ENCODE measurements at places on chromosomes 3 and 15.

GRCh38 chr3:177672252-177672911, 475.1 kb upstream of the TBL1XR1 start:
- DNase-seq = no peak

DNA sequence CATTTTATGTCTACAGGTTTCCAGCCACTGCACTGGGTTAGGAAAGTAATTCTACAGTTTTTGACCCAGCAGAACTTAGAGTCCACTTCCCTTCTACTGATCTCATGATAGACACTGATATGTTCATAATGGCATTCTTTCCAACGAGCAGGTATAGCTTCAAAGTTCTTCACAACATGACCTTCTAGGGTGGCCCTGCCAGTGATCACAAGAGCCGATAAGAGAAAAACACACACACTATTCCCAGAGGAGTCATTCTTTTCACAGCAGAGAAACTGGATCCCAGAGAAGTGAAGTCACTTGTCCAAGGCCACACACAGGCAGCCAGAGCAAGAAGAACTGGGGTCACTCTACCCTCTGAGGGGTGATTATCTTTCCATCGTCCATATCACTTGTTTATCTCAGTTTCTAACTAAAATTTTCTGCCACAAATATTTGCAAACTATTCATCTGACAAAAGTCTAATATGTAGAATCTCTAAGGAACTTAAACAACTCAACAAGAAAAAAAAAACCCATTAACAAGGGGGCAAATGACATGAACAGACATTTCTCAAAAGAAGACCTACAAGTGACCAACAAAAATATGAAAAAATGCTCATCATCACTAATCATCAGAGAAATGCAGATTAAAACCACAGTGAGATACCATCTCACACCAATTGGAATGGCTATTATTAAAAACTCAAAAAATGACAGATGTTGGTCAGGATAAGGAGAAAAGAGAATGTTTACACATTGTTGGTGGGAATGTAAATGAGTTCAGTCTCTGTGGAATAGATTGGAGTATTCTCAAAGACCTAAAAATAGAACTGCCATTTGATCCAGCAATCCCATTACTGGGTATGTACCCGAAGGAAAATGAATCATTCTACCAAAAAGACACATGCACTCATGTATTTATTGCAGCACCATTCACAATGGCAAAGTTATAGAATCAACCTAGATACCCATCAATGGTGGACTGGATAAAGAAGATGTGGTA, 31.5 kb downstream of the SPTSSB start:
- no peak for DNase-seq

- DNase-seq = no peak
Measured at GRCh38 chr15:89826671-89827655, 12.3 kb upstream of the ANPEP start.

DNA sequence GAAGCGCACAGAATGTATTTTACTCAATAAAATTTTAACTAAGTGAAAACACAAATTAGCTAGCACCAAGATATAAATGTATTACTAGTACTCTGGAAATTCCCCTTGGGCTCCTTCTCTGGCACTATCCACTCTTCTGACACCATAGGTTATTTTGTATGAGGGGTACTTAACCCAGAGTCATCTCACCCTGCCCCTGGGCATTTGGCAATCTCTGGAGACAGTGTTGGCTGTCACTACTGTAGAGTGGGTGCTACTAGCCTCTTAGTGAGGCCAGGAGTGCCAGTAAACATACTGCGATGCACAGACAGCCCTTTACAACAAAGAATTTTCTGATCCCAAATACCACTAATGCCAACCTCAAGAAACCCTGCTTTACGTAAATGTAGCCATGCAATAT, 246.3 kb upstream of the KBTBD8 start:
- DNase-seq = no peak

- DNase-seq = no peak
Measured at GRCh38 chr3:128194843-128195242, 41.6 kb downstream of the EEFSEC start.

DNA sequence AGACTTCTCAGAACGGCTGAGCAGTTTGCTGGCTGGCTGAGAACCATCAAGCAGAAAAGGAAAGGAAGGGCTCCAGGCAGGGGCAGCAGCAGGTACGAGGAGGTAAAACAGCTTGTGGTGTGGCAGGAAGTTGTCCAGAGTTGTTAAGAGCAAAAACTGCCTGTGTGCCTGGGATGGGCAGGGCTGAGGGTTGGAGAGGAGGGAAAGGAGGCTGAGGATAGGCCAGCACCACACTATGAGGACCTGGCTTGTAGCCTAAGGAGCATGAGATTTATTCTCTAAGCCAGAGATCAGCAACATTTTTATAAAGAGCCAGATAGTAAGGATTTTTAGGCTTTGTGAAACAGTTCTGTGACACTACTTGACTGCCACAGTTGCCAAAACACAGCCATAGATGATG, 8.0 kb downstream of the IGSF10 start:
- DNase-seq = no peak

- no peak for DNase-seq
Measured at GRCh38 chr3:150296966-150297365, 111.1 kb upstream of the TSC22D2 start.

DNA sequence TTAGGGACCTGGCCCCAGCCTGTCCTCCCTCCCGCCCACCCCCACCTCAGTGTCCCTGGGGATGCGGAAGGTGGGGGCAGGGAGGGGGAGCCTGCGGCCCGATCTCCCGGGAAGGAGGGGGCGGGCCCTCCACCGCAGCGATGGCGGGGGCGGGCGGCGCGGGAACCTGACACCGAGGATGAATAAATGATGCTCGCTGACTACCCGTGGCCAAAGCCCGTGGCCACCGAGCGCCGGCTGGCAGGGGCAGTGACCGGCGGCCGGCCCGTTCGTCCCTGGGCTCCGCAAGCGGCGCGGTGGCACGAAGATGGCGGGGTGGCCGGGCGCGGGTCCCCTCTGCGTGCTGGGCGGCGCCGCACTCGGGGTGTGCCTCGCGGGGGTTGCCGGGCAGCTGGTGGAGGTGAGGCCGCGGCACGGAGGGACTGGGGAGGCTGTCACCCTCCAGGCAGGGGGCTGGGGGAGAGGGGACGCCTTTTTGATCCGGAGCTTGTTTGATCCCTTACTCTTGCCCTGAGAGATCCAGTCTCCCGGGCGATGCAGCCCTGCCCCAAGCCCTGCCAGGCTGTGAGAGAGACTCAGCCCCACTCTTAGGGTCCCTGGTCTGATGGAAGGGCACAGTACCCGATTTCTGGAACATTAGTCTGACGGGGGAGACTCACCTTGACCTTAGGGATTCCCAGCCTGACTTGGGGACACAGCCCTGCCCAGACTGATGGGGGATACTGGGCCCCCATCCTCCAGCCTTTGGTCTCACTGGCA, at the start of gene TMIE:
Gene TMIE, plus strand, starts transcription at position 212 of the 759 bp plus-strand sequence. Its CDS starts 96 bp downstream, at position 308.
- DNase-seq = no peak

- DNase-seq = no peak
Measured at GRCh38 chr15:31313223-31313622, 13.4 kb upstream of the KLF13 start.

- no peak for DNase-seq
Measured at GRCh38 chr15:68989541-68990230, 24.8 kb upstream of the NOX5 start.

- no peak for DNase-seq
Measured at GRCh38 chr15:50876260-50876988, 32.1 kb upstream of the AP4E1 start.

DNA sequence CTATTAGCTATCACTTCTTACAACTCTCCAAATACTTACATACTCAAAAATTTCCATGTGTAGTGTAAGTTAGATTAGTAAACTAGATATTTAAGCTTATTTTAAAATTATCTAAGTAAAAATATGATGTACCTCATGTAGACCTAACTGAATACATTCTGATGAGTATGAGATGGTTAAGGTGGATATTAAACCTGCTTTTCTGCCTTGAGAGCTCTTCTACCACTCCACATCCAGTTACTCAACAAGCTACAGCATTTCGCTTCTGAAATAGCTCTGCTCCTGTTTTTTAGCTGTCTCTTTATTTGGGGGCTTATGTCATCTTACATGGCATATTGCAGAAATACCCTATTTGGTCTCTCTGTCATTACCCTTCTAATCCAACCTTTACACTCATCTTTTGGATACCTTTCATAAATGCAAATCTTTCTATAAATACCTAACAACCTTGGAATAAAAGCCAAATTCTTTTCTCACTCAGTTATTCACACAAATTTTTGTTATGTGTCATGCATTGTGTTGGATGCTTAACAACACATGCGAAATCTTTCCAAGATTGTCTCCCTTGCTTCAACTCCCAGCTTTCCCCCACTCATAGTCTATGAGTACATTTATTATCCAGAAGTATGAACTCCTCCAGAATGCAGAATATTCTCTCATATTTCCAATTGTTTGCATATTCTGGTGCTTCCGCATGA, 92.0 kb downstream of the ALCAM start:
- no peak for DNase-seq

DNA sequence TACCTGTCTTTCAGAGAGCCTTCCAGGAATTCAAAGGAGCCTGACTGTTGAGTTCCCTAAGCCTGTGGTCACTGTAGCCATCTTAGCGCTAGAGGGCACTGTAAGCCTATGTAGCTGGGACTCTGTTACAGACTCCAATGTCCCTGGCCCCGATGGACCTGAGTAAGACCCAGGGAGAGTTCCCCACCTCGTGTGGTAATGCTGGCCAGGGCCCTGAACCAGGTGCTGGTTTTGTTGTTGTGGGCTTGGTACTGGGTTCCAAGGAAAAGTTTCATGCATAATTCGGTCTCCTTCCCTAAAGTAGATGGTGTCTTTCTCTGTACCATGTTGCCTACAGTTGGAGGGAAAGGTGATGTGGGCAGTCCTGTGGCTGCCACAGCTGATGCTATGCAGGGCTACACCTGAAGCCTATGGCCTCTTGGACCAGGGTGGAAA, 32.4 kb downstream of the CDAN1 start:
- DNase-seq = no peak

- DNase-seq = peak; percentile 66
Measured at GRCh38 chr3:51024765-51025632, 350.3 kb downstream of the DOCK3 start.

DNA sequence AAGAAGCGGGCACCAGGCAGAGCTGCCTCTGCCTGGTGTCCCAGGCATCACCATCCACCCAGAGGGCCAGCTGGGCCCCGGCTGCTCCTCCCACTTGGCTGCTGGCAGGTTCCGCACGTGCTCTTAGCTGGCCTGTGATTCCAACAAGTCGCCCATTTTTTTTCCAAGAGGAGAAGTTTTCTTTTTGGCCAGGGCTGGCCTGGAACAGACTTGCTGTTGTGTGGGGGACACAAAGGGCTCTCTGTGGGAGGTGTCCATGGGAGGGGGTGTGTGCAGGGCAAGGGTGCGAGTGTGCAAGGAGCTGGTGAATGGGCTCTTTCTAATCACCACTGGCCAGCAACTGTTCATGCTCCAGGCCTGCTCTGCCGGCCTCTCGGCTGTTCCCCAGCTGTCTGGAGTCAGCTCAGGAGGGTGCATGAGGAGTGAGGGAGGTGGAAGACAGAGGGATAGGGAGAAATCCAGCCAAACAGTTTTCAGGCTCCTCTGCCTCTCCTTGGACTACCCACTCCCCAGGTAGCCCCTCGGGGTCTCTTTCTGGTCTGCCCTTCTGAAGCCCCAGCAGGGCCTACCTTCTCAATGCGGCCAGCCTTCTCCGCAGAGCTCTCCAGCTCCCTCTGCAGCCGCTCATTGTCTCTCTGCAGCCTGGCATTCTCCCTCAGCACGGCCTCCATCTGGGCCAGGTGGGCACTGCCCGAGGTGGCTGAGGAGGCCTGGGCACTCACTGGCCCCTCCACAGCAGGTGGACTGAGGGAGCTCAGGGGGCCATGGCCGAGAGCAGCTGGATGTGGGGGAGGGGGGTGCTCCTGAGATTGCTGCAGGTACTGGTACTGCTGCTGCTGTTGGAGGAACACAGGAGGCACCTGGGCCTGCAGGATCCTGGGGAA, 7.1 kb downstream of the AMOTL2 start:
- peak; percentile 44 for DNase-seq

- DNase-seq = no peak
Measured at GRCh38 chr15:80861731-80862170, 82.6 kb downstream of the CEMIP start.

DNA sequence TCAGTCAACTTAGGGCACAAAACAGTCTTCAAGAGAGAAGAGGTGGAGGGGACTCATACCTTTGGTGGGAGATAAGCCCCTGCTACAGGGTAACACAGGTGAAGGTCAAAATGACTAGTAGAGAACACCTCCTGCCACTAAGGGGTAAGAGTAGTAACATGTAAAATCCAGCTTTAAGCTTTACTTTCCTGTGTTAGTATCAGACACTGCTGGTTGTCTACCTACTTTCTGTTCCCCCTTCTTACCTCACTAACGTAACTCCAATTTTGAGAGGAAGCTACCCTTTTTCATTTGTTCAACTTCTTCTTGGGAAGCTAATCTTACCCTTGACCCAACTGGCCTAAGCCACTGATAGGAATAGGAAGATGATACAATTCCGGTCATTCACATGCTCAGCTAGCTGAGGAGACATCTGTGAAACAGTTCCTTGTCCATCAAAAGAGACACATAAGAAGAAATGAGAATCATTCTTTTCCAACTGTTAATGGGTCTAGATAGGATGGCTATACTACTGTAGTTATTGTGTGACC, 826.8 kb upstream of the CFAP20DC start:
- DNase-seq = no peak

- no peak for DNase-seq
Measured at GRCh38 chr3:28859897-28860296, 421.0 kb upstream of the RBMS3 start.

GRCh38 chr15:74438721-74439316, 5.1 kb upstream of the SEMA7A start:
- peak; percentile 87 for DNase-seq

DNA sequence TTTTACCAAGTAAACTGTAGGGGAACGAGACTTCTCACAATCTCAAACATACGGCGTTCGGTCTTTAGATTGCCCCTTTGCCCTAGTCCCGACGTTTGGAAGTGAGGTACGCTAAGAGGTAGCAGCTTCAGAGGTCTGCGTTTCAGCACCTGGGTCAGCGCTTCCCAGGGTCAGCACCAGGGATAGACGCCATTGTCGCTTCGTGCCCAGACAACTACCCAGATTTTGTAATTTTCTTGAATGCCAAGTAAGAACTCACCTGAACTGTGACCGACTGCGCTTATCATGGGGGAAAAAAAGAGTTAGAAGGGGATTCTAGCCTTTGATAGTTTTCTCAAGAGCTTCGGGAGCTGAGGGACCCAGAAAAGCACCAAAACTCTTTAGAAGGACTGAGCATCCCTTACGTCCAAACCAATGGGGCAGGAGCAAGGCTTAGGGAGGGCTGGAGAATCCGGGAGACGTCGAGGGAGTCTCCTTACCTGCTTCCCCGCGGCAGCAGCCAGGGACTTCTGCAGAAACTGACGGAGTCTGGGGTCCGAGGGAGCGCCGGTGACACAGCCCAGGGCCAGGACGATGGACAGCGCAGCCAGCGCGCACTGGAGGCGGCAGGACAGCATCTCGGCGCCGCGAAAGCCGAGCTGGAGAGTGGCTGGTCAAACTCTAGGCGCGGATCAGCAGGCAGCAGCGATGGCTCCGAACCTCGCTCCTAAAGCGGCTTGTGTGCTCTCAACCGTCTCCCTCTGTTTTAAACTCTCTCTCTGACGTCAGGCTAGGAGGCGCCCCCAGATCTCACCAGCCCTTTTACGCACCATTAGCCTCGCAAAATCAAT, at the start of gene SST:
Gene SST, minus strand, starts transcription at position 720 of the 830 bp plus-strand sequence. Its CDS starts 103 bp downstream, at position 617.
- no peak for DNase-seq

All from activated CD8-positive, alpha-beta memory T cell treated with anti-CD3 and anti-CD28 coated beads, Interleukin-2, amount 50 U/mL, for 48 hours (primary cell).